ENCODE measurements at places on chromosomes 13 and 19. TPM values are rescaled to one million over a fixed set of nuclear protein-coding genes. Genes with fewer than 3 reads are reported as not detected.

GRCh38 chr19:11291991-11292390, 4.0 kb upstream of the TSPAN16 start:
- no peaks in the 10 kb centered on the region for H3K36me3 ChIP-seq
- H3K4me3 ChIP-seq: no peak overlapping the region
- H3K27me3 ChIP-seq: no peaks in the 10 kb centered on the region
- no peaks in the 10 kb centered on the region for H3K4me1 ChIP-seq
- no peak overlapping the region for H3K27ac ChIP-seq

- H3K4me1 ChIP-seq: no peaks in the 10 kb centered on the region
- H3K4me3 ChIP-seq: no peak overlapping the region
- no peak for DNase-seq
- no peaks in the 10 kb centered on the region for H3K36me3 ChIP-seq
- no peak overlapping the region for H3K27ac ChIP-seq
These were observed 1093.0 kb upstream of the PCDH9 start for GRCh38 chr13:68323124-68323523.

VSTM2B gene
- total RNA-seq: not detected

PTH2 gene
- not detected for total RNA-seq

GRCh38 chr19:1610579-1610978, 5.3 kb upstream of the UQCR11 start:
- no peaks in the 10 kb centered on the region for H3K27me3 ChIP-seq
- DNase-seq: no peak
- peaks cover 7% of the 10 kb centered on the region for H3K36me3 ChIP-seq
- no peak overlapping the region for H3K4me3 ChIP-seq
- peaks cover 9% of the 10 kb centered on the region for H3K4me1 ChIP-seq
